Left ventricle myocardium inferior (tissue), 1 donor: ENCODE measurements at places on chromosomes 1 and 21. TPM values are rescaled to one million over a fixed set of nuclear protein-coding genes. Genes with fewer than 3 reads are reported as not detected.

- no peak for DNase-seq
Observed at GRCh38 chr1:7010534-7011200, 225.4 kb downstream of the CAMTA1 start.

- no peak for DNase-seq
Observed at GRCh38 chr1:167563579-167564246, 10.2 kb upstream of the CREG1 start.

The OR10J1 gene
- not detected for total RNA-seq

The ATAD3B gene
- total RNA-seq: 8.3 TPM

DNA sequence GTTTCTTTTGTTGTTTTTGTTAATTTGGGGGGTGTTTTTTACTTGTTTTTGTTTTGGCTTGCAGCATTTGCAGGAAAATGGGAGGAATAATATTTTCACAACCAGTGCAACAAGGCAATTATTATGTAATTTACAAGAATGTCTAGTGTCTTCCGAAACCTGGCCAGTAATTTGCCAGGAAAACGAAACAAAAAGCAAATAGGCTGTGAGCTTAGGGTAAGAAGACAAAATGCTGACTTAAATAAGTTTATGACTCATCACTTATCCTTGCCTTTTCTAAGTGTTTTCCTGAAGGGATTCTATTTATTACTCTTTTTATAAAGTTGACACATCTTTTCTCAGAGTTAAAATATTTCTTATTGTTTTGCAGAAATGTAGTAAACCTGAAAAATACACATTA is 49.8 kb downstream of the KCNT2 start:
- DNase-seq: no peak

GRCh38 chr1:197951089-197951488 is 33.9 kb downstream of the LHX9 start:
- DNase-seq: no peak

The GRIK1 gene
- total RNA-seq: not detected

The RGS8 gene
- 0.05 TPM for total RNA-seq

- DNase-seq: no peak
Observed at GRCh38 chr1:226363801-226364513, 43.9 kb downstream of the PARP1 start.

GRCh38 chr1:35574655-35575415 is 1.7 kb downstream of the TFAP2E start:
- DNase-seq: no peak

- peak; percentile 55 for DNase-seq
Observed at GRCh38 chr1:234915924-234916675, 212.5 kb downstream of the TOMM20 start.

GRCh38 chr1:21774835-21775549 is 8.0 kb downstream of the USP48 start:
- DNase-seq: no peak

GRCh38 chr1:181073638-181074037 is 14.9 kb upstream of the IER5 start:
- no peak for DNase-seq

DNA sequence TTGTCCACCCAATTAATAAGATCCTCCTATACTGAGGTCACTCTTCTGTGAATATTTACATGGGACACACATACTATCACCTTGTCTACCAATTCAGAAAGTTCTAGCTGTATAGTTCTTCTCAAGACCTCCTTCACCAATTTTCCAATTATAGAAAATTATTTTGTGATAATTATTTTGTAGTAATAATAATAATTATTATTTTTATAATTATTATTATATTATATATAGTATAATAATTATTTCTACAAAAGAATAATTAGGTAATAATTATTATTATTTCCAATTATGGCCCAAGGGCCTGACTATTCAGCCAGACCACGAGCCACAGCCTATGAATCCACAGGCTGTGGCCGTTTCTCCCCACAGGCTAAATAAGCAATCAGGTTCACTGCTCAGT is 164.1 kb upstream of the IGSF21 start:
- DNase-seq: no peak

The KIAA1614 gene
- 9.1 TPM for total RNA-seq

GRCh38 chr21:34509151-34509550 is 2.9 kb downstream of the KCNE1 start:
- DNase-seq: no peak

- DNase-seq: no peak
Observed at GRCh38 chr1:227895828-227896685, 51.7 kb downstream of the WNT9A start.

GRCh38 chr1:112761714-112762480 is 46.8 kb upstream of the PPM1J start:
- no peak for DNase-seq

The KRTAP13-2 gene
- not detected for total RNA-seq

The NDUFS2 gene
- total RNA-seq: 302 TPM

The MSH4 gene
- 0.25 TPM for total RNA-seq

GRCh38 chr21:46193829-46194373 is 9.6 kb upstream of the SPATC1L start:
- no peak for DNase-seq

GRCh38 chr1:107829036-107829770 is 135.8 kb downstream of the VAV3 start:
- DNase-seq: no peak

DNA sequence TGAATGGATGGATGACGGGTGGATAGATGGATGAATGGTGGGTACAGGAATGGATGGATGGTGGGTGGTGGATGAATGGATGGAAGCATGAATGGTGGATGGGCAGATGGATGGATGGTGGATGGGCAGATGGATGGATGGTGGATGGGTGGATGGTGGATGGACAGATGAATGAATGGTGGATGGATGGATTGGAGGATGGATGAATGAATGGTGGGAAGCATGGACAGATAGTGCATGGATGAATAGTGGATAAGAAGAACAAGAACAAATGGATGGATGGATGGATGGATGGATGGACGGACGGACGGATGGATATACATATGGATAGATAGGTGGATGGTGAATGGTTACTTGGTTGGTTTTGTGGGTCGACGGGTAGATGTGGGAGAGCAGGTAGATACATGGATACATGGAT is 4.7 kb downstream of the CHD5 start:
- DNase-seq: no peak

DNA sequence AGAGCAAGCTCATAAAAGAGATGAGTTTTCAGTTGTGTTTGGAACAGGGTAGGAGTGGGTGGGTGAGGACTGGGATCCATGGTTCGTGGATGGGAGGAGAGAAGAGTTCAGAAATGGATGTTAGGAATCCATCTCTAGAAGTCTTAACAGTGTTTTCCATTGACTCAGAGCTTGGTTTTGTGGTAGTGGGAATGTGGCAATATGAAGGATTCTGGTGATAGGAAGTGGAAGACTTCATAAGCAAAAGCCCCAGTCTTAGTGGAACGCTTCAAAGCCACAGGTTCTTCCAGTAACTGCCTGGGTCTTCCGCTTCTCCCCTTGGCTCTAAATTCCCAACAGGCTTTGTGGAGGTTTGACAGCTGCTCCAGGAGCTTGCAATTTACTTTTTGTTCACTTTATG is 167.9 kb downstream of the KCNJ6 start:
- DNase-seq: no peak

DNA sequence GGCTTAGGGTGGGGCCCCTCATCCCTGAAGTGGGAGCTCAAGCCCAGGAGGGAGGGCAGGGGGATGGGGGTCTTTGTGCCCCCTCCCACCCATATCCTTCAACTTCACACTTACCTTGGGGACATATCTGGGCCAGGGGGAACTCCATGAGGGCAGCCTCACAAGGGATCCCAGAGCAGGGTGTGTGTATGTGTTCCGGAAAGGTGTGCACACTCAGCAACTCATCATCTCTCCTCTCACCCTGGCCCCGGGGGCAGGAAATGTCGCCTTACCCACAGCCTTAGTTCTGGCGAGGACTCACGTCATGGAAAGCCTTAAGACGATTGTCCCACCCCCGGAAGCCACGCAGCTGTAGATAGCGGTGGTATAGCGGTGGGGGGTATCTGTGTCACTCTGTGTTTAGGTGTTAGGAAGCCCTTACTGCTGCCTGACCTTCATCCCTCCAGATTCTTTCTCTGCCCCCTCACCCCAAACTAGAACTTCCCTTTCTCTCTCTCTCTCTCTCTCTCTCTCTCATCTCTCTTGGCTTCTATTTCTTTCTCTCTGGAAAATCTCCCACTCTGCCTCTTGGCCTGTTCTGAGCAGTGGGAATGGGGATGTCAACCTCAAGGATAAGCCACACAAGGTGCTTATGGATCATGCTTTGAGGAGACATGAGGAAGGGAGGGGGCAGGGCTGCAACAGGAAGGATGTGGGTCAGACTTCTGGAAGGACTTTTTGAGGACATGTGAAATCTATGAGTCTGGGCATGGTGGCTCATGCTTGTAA is at the start of gene SH2D2A:
TSS of gene SH2D2A (minus strand) at position 288 of the 768 bp plus-strand sequence. CDS start at position 148, 140 bp downstream.
- no peak for DNase-seq

GRCh38 chr1:168905633-168906032 is 176.6 kb upstream of the DPT start:
- DNase-seq: no peak

- no peak for DNase-seq
Observed at GRCh38 chr1:25056536-25056935, 126.5 kb upstream of the RUNX3 start.

The KRTAP20-3 gene
- total RNA-seq: not detected

GRCh38 chr1:248858096-248858890 is 592 bp downstream of the ZNF692 start:
- peak; percentile 64 for DNase-seq

The COL16A1 gene
- total RNA-seq: 18.3 TPM

DNA sequence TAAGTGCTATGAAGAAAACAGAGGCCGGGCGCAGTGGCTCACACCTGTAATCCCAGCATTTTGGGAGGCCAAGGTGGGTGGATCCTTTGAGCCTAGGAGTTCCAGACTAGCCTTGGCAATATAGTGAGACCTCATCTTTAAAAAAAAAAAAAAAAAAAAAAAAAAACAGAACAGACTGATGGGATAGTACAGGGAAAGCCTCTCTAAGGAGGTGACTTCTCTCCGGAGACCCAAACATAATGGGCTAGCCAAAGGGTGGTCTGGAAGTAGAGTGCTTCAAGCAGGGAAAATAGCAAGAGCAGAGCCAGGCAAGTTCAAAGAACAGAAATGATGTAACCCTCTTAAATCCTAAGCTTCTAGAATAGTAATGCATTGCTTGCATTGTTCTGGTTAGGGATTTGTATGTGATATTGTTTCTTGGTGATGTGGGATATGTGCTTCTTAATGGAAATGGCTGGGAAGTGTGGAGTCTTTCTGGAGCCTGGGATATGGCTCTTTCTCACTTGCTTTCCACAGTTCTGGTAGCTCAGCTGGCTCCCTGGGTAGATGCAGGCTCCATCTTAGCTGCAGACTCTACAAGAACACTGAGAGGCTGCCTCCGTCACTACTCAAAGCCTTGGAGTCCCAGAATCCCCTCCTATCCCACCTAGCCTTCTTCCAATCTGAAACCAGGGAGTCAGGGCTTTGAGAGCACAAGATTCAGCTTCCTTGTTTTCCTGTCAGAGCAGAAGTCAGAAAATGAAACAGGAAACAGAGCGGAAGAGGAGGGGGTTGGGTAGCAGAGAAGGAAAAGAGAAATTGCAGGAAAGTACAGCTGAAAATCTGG is 1.9 kb upstream of the PIGV start:
- no peak for DNase-seq

The C1orf74 gene
- total RNA-seq: 1.9 TPM

DNA sequence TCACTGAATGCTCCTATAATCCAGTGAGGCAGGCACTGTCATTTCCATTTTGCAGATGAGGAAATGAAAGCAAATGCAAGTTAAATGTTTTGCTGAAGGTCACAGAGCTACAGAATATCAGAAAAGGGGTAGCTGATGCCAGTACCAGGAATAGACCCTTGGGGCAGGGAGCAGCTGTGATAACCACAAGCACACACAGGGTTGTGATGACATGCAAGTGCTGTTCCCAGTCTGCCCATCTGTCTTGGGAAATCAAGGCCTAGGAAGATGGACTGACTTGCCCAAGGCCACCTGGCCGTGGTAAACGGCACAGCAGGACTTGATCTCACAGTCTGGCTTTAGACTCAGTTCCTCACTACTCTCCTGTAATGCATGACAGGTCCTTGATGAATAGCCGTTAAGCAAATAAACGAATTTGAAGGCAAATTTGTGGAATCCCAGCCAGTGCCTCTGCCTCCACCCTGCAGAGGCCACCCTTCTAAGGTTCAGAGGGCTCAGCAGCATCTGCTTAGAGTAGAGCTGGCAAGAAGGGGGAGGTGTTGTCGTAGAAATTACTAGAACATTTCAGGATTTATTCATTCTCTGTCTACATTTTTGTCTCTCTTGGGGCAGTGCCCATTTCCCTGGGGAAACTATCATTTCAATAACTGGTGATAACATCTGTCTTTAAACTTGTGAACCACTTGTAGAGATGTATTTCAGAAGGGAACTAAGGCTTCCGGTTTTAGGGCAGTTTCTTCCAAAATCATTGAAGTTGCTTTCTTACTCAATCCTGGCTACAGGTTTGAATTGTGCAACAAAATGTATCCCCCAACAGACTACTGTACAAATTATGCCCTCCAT is 53.2 kb upstream of the MRPS6 start:
- DNase-seq: no peak

DNA sequence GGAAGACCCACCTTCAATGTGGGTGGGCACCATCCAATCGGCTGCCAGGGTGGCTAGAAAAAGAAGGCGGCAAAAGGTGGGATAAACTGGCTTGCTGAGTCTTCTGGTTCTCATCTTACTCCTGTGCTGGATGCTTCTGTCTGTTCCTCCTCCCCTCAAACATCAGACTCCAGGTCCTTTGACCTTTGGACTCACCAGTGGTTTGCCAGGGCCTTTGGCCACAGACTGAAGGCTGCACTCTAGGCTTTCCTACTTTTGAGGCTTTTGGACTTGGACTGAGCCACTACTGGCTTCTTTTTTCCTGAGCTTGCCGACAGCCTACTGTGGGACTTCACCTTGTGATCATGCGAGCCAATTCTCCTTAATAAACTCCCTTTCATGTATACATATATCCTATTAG is 55.9 kb downstream of the VCAM1 start:
- DNase-seq: no peak

- no peak for DNase-seq
Observed at GRCh38 chr1:26733982-26734381, 38.2 kb downstream of the ARID1A start.

DNA sequence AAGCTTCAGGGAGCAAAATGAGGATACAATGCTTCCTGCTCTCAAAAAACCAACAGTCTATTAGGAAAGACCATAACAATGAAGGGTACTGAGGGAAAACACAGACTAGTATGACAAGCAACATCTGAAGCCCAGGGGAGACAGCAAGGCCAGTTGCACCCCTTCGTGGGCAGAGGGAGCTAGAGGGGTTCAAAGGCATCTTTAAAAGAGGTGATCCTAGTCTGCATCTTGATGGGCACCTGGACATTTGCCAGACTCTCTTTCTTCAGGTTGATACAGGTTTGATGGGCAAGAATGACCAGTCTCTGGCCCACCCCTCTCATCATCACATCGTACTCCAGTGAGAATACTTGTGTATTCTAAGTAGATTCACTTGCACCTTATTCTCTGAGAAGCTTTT is 177.7 kb downstream of the VAV3 start:
- no peak for DNase-seq

The F3 gene
- 50.8 TPM for total RNA-seq

DNA sequence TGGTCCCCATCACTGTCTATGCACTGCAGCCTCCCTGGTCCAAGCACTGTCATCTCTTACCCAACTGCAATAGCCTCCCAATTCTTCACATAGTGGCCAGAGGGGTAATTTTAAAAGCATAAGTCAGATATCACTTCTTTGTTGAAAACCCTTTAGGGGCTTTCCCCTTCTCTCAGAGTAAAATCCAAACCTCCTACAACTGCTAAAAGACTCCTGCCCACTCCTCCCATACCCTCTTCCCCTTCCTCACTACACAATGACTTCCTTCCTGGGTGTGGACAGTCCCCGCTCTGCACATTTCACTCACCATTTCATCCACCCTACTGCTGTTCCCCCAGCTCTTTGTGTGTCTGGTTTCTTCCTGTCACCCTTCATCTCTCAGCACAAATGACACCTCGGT is 8.3 kb downstream of the MCOLN2 start:
- DNase-seq: no peak

The HPDL gene
- total RNA-seq: not detected

The CLDN17 gene
- total RNA-seq: not detected
